ENCODE measurements at places on chromosomes 4 and X.

DNA sequence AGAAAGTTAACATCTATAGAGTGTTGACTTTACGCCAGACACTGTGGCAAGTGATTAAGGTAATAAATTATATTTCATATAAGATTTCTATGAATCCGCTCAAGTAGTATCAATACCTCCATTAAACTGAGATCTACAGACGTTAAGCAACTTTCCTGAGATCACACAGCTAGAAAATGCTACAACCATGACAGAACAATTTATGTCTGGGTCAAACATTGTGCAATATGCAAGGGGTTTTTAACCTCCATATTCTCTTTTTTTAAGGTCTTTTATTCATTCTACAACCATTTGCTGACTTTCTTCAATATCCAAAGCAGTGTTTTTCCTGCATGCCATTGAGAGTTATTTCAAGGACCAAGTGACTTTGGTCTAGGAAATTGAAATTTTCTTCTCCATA is 10.9 kb downstream of the ASB5 start:
- no peak for DNase-seq

DNA sequence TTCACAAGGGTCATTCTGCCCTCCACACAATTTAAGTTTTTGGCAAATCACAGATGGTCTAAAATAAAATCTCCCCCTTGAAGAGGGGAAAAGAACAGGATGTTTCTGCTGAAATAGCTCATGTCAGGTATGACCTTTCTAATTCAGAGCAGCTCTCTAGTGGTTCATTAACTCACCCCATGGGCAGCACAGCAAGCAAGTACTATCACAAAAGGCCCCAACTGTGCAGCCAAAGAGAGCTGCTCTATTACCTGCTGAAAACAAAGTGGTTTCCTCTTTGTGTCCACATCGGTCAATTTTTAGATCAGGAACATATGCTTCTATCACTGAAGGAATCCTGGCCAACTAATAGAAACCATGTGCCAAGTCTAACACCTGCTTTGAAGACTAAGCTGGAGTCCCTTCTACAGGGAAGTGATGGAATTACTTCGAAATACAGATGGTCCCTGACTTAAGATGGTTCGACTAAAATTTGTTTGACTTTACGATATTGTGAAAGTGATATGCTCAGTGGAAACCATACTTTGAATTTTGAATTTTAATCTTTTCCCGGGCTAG is 164.3 kb downstream of the ENOX2 start:
- DNase-seq = no peak

DNA sequence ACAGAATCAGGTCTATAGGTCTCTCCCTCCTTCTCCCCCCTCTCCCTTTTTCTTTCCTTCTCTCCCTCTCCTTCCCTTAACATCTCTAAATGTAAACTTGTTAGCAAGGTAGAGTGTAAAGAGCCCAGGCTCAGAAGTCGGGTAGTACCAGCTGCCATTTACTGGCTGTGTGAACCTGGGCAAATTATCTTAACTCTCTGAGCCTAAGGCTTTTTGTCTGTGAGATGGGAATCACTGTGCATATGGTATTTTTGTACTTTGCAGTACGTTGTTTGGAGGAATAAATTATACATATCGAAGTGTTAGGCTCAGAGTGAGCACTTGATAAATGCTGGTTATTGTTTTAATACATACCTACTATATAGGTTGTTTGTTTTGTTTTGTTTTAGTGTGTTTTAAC is 154.0 kb downstream of the RBMX2 start:
- no peak for DNase-seq

DNA sequence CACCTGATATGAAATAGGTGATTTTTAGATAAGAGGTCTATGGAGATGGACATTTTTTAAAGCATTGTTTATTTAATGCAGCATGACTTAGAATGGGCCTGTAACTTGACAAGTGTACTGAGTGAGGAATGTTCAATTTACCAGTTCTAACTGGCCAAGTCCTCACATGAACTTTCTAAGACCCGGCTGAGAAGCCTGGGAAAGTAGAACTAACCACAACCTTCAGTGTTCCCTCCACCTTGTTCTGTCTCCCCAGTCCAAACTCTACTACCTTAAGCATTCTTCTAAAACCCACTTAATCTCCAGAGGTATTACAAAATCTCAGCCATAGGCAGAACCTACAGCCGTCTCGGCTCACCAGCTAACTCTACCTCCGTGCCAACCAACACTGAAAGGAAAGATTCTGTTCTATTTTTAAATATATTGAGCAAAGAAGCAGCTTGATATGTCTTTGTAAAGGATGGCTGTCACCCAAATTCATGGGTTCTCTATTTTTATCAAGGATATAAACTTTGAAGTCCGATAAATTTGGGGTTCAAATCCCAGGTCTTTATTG is 6.8 kb downstream of the PPARGC1A start:
- DNase-seq = no peak

DNA sequence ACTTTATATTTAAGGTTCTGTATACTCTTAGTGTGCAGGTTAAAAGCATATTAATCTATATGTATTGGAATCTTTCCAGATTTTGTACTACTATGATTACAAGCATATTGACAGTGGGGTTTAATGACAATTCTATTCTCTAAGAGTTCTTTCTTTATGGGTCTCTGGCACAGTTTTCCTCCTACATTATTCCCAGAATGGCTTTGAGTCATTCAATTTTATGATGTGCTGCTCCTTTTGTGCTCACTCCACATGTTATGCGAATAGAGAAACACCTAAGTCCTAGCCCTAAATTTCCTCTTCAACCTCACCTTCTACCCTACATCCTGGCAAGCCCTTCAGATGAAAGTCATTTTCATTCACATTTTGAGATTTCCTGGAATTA is 209.9 kb upstream of the DIAPH2 start:
- no peak for DNase-seq

GRCh38 chr4:134027931-134028330 is 173.7 kb downstream of the PABPC4L start:
- no peak for DNase-seq

DNA sequence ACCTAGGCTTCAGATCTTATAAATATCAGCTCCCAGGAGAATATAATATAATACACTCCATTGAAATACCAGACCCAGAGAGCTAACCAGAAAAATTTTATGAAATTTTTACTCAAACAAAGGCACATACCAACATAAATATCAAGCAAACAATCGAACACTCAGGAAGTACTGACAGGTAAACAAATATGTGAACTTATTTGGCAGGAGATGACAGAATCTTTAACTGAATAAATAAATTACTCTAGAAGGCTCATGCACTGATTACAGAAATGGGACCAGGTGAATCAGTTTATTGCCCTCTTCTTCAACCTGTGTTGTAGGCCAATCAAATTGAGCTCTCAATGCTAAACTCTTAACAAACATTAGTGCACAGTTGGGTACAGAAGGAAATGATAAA is 225.2 kb upstream of the PABPC4L start:
- DNase-seq = no peak

- DNase-seq = no peak
Observed at GRCh38 chrX:129750971-129751370, 12.2 kb downstream of the XPNPEP2 start.

DNA sequence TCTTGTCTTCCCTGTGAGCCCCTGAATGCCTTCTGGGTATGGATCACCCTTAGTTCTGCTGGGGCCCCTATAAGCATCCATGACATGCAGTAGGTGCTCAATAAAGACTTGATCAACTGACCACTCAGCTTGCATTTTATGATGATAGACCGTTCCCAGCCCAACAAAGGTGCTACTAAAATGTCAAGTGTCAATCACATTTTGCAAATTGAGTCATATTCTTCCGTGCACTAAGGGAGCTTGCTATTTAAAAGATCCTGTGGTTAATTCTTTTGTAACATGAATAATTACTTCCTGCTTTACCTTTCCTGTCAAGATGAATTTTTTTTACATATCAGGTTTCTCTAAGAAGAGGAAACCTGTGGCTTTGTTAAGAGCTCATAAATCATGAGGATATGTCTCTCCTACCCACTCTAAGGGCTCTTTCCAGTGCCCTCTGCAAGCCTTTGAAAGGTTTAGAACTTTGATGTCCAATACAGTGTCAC is 47.6 kb downstream of the SH3KBP1 start:
- no peak for DNase-seq

GRCh38 chr4:182137343-182137742 is 105.9 kb upstream of the TENM3 start:
- no peak for DNase-seq

GRCh38 chr4:55157559-55158277 is 32.3 kb upstream of the KDR start:
- no peak for DNase-seq

DNA sequence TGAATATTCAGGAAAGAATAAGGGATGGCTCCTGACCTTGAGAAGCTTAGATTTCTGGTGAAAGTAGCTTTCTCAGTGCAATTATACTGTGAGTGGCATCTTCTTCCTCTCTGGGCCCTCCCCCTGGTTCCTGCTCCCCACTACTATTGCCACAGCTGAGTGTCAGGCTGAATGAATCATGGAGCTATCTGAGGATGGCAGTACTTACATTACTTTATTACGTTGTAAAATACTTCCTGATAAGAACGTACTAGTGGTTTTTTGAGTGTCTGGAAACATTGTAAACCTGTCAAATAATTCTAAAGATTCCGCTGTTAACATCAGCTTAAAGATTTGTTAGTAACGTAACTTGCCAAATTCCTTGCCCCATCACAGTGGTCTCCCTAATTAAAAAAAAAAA is 36.2 kb downstream of the ARHGAP10 start:
- no peak for DNase-seq

GRCh38 chr4:2370597-2371320 is 47.7 kb downstream of the ZFYVE28 start:
- DNase-seq = no peak

- DNase-seq = no peak
Observed at GRCh38 chrX:136725441-136726104, 55.2 kb downstream of the ARHGEF6 start.

DNA sequence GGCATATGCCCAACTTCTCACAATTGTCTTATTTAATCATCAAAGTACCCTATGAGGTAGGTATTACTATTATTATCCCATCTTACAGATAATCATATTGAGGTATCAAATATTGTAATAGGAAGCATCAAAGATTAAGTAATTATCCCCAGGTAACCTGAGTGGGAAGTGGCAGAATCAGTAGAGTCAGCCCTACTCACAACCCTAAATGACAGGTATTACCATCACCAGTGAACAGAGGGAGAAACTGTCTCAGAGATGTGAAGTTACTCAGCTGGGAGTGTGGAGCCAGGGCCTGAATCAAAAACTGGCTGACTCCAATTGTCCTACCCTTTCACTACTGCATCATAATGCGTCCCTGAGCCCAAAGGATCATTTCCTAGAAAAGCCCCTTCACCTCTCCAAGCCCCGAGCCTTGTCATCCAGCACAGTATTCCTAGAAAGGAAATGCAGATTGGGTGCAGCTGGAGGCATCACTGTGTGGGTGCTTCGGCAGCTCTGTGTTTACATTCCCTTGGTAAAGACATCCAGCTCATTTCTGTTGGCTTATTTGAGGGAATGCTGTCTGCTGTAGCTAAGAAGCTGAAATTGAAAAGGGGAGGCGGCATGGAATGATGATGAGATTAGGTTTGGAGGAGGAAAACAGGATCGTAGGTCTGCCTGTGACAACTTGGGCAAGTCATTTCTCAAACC is 72.8 kb downstream of the DHX15 start:
- DNase-seq = no peak

- no peak for DNase-seq
Observed at GRCh38 chr4:69049860-69050259, 46.4 kb upstream of the UGT2B7 start.

GRCh38 chrX:10483191-10483831 is 137.1 kb downstream of the MID1 start:
- DNase-seq = no peak

DNA sequence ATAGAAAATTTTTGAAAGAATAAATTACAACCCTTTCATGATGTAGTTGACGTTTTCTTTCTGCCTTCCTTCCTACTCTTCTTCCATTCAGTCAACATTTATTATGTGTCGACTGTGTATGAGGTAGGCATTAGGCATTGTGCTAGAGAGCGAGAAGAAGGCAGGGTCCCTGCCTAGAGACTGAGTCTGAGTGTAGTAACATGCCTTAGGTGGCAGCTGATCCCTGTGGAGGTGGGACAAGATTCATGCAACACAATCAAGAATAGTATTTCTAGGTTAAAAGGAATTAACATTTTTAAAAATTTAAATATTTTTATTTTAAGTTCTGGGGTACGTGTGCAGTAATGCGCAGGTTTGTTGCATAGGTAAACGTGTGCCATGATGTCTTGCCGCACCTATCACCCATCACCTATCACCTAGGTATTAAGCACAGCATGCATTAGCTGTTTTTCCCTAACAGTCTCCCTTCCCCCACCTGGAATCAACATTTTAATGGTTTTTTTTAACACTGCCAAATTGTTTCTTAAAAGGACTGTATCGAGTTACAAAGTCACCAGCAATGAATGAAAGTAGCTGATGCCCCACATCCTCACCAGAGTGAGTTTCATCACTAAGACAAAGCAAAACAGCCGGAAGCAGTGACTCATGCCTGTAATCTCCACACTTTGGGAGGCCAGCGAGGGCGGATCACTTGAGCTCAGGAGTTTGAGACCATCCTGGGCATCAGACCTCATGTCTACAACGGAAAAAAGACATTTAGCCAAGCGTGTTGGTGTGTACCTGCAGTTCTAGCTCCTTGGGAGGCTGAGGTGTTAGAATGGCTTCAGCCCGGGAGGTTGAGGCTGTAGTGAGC is 84.0 kb downstream of the WWC2 start:
- peak; percentile 3 for DNase-seq

GRCh38 chrX:131746491-131746968 is 202.7 kb downstream of the OR13H1 start:
- DNase-seq = no peak

- no peak for DNase-seq
Observed at GRCh38 chr4:37825968-37826294, 555 bp upstream of the PGM2 start.

GRCh38 chr4:72531768-72532290 is 37.2 kb downstream of the ADAMTS3 start:
- DNase-seq = no peak

DNA sequence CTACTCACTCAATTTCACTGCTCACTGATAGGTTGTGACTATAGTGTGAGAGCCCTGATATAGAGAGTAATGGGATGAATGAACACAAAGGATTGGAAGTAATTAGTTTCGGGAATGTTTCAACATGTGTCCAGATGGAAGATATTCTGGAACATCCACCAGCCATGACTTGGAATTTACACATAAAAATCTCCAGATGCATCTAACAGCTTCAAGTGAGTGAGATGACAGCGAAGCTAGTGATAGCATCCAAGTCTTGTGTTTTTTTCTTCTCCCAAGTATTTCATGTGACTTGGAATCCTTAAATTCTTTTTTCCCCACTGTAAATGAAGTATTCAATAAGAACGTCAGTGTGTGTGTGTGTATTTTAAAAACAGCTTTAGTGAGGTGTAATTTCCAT is 82.1 kb downstream of the CLDN34 start:
- DNase-seq = no peak
